ENCODE measurements at places on chromosomes 2 and 18.

GRCh38 chr2:44763275-44763782 is 178.2 kb upstream of the SIX3 start:
- no peak for DNase-seq

GRCh38 chr2:51505533-51505932 is 473.6 kb upstream of the NRXN1 start:
- no peak for DNase-seq

- DNase-seq = no peak
Observed at GRCh38 chr2:26631401-26632170, 9.6 kb downstream of the CIB4 start.

GRCh38 chr2:100561191-100561590 is 1.6 kb upstream of the PDCL3 start:
- peak; percentile 31 for DNase-seq

DNA sequence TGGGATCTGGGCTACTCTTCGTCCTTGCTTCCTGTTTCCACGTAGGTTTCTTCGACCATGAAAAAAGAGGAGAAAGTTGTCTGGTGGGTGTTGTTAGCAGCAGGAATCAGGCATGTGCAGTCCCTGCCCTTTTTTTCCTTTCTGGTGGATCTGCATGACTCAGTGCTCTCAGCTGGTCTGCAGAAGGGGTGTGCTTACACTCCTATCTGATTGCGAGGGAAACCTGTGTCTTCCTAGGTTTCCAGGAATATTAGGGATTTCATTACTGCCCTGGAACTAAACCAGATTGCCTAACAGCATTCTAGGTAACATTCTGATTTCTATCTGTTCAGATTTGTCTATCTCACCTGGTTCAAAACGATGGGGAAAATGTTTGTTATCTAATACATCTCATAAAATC is 174.3 kb downstream of the CCDC102B start:
- DNase-seq = no peak

GRCh38 chr2:43474273-43474672 is 121.6 kb downstream of the THADA start:
- no peak for DNase-seq

GRCh38 chr18:55582325-55582724 is 5.7 kb downstream of the TCF4 start:
- no peak for DNase-seq

DNA sequence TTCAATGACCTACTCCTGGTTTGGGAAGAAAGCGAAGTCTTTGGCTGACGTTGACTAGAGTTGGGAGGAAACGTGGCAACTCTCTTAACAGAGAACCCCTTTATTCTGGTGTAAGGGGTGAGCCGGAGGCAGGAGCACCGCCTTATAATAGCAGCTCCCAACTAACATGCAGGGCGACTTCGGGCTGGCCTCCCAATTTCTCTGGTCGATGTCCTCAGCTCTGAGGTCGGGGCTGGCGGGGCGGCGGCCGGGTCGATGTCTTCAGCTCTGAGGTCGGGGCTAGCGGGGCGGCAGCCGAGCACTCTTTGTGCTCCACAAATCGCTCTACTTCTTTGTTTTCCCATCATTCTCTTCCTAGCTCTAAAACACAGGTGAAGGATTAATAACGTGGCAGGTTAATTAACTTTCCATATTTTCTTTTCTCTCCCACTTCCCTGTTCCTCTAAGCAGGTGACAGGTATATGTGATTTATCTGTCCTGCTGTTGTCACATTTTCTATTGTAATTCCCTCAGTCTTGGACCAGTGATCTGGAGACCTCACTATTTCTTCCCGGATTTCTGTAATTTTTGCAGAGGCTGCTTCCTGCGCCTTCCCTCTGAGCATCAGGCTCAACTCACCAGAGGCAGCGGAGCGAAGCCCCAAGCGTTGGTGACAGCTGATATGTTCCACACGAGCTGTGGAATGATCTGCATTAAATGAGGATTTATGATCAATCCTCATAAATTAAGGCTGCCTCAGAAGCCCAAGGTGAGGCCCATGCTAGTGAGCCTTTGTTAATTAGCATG is 64.3 kb downstream of the ACKR3 start:
- DNase-seq = no peak

DNA sequence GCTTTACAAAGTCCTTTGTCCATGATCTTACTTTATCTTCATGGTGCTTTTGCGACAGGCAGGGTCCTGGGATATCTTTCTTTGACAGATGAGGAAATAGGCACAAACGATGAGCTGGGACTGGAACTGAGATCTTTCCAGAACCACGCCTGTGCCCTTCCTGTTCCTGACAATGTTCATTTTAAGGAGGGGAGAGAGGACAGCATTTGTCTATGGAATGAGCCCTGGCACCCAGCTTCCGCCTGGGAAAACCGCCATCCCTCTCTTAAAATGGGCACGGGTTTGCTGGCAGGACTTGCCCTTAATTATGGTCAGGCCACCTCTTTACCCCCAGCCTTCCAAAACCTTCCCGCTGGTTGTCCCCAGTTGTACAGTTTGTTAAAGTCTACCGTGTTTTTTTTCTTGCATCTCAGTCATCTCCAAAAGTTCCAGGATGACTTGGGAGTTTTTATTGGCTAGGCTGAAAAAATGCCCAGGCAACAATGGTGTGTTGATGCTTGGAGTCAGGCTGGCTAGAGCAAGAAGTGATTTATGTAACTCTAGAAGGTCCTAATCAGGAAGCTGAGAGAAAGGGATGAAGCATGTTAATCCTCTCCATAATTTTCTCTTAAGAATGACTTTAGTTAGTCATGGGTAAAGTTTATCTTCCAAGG is 264.9 kb upstream of the EPAS1 start:
- no peak for DNase-seq

DNA sequence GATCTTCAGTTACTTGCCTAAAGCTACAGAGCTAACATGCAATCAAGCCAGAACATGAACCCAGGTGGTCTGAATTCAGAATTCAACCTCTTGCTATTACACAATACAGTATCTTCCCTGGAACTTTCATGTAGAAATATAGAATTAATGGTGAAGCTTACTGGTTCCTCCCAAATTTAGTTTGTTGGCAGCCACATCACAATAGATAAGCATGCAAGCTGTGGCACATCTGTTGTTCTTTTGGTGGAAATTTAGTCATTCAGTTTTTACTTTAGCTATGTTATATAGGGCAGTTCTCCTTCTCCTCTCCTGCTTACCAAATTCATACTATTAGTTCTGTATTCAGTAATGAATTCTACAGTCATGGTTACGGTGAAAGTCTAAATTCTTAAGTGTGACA is 101.0 kb upstream of the RNF152 start:
- no peak for DNase-seq

- no peak for DNase-seq
Observed at GRCh38 chr2:72955228-72956049, 38.1 kb downstream of the EMX1 start.

GRCh38 chr2:96876269-96877041 is 6.6 kb upstream of the SEMA4C start:
- DNase-seq = no peak

DNA sequence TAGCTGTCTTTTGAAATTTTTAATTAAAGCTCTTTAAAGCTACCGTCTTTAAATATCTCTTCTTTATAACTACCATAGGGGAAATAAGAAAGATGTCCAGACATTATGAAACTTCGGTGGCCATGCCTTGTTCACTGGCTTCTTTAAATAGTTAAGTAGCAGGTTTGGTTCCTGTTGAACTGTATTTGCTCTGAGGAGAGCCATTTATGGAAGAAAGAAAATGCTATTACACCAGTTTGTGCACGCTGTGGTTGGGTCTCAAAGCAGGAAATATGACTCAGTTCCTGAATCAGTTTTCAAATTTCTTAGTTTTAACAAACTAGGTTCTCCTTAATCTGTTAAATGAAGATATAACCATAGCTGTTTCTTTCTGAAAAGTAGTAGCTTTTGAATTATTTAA is 12.2 kb downstream of the ARPC2 start:
- DNase-seq = peak; percentile 58

DNA sequence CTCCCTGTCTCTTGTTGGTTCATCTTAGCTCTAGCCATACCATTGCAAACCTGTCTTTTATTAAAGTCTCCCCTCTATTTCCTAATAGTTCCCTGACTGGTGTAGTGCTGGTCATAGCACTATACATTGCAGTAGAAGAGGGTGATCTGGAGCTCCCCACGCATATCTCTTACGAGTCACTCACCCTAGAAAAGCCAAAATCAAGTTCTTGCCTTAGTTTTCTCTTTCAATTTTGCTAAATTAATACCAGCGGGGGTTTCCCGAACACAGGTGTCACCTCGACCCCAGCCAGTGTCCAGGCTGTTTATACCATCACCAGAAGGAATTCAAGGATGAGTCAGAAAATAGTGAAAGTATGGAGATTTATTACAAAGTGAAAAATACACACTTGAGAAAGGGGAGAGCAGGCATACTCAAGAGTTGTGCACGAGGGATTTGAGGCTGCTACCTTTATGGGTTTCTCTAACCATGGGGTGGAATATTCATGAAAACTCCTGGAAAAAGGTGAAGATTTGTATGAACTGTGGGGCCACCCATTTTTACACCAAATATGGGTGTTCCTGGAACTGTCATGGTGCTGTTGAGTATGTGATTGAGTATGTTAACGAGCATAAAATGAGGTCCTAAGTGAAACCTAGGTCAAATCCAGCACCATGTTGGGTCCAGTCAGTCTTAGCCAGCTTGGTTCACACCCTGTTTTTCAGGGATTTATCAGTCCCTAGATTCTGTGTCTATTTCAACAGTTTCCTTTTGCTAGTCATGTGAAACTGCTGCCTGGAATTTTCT is 20.2 kb downstream of the PROKR1 start:
- no peak for DNase-seq

- DNase-seq = no peak
Observed at GRCh38 chr18:75530566-75531211, 103.2 kb upstream of the SMIM21 start.

DNA sequence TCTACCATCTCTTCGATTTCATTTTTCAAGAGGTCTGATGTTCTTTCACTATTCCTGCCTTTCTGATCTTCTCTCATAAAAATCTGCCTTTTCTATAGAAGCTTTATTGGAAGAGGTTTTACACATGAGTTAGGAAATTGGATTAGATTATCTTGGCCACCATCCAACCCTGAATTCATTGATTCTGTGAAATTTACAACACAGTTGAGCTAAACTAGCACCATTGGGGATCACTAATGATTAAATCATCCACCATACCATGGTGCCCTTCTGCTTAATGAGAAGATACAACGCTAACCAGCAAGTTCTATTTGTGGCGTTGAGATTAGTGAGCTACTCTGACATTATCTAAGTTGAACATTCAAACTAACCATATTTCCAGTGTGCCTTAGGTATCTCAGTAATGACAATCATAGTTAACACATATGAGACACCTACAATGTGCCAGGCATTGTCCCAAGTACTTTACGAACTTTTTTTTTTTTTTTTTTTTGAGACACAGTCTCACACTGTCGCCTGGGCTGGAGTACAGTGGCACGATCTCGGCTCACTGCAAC is 17.3 kb upstream of the LBH start:
- no peak for DNase-seq

DNA sequence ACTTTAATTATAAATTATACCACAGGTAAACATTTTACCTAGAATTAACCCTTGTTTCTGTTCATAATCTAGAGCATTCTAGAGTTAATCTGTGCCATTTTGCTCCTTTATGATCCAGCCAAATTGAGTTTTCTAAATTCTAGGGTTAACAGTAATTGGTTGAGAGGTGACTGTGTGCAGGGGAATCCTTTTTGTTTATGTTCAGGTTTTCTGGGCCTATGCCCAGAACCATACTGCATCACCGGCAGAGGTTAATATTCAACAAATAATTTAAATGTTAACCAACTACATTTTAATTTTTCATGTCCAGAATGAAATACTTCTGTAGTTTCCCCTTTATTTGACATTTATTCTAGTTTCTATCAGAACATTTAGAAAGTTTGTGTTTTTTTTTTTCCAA is 32.3 kb downstream of the CARF start:
- DNase-seq = no peak

DNA sequence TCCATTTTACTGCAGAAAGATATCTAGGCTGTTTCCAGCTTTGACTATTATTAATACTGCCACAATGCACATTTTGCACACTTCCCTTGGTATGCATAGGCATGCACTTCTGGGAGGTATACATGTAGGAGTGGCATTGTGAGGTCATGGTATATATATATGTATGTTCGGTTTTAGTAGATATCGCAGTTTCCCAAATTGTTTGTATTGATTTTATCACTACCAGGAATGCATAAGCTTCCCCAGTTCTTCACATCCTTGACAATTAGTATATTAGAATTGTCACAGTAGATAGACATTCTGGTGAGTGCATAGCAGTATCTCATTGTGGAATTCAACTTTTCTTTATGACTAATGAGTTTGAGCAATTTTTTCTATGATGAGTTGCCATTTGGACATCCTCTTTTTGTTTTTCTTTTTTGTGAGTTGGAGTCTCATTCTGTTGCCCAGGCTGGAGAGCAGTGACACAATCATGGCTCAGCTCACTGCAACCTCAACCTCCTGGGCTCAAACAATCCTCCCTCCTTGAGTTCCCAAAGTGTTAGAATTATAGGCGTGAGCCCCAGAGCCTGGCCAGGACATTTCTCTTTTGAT is 4.2 kb upstream of the GRB14 start:
- DNase-seq = peak; percentile 3

DNA sequence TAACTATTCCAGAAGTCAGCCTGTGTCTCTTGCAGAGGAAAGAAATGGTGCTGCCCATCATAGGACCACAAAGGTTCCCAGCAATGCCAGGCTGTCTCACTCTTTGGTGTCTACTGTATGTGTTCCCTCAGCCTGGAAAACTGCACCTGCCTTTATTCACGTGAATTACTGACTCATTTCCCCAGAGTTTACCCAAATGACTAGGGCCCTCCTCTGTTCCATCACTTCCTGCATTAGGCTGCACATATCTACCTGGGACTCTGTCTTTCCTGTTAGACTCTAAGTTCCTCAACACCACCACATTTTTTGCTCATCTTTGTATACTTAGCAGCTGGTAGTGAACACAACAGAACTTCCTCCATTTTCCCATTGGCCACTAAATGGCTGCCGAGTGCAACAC is 188.3 kb downstream of the FHOD3 start:
- no peak for DNase-seq

GRCh38 chr2:239466061-239466754 is 65.4 kb upstream of the HDAC4 start:
- DNase-seq = no peak

All from SJSA1 (cell line).